GDM1 (cell line): ENCODE measurements at places on chromosomes 16 and 17.

- DNase-seq, result no peak
These were observed 89.5 kb upstream of the BCAR1 start for GRCh38 chr16:75340741-75341491.

- DNase-seq, result no peak
These were observed 159.8 kb upstream of the SDK2 start for GRCh38 chr17:73803964-73804435.

GRCh38 chr16:87037012-87037411, 280.2 kb downstream of the C16orf95 start:
- DNase-seq, result no peak

- DNase-seq, result no peak
These were observed 43.2 kb upstream of the METRNL start for GRCh38 chr17:83036193-83036592.

- DNase-seq, result no peak
These were observed 3.7 kb downstream of the NFE2L1 start for GRCh38 chr17:48051706-48052486.

GRCh38 chr17:27945333-27945616, 52.1 kb upstream of the LYRM9 start:
- no peak for DNase-seq

DNA sequence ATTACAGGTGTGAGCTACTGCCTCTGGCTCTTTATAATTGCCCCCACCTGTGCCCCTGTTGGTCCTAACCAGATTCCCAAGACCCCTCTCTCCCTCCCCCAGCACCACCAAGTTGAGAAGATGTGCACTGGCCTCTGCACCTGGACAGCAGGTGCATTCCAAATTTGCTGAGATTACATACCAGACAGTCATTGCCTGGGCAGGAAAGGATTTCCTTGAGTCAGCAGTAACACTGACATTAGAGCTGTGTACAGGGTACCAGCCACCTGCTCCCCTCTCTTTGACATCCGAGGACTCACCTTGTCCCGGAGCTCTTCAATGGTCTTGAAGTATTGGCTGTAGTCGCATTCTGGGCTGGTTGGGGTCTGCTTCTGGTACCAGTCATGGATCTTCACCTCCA, 659 bp downstream of the KRT15 start:
- no peak for DNase-seq

- no peak for DNase-seq
These were observed 50.8 kb upstream of the KCNJ16 start for GRCh38 chr17:70024253-70024652.

DNA sequence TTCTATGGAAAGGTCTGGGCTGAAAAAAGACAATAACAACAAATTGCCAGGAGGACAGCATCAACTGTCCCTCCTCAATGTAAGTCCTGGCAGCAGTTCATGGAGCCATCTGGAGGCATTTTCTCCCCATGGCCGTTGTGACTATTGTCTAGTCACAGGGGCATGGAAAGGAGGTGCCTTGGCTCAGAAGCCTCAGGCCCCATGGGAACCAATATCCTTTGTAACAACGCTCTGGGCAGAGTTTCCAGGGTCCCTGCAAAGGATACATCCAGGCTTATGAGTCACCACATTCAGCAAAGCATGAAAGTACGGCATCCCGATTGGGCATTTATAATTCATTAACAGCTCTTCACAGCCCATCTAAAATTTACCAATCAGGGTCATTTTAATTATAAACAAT, 85.2 kb downstream of the GLG1 start:
- DNase-seq, result no peak

DNA sequence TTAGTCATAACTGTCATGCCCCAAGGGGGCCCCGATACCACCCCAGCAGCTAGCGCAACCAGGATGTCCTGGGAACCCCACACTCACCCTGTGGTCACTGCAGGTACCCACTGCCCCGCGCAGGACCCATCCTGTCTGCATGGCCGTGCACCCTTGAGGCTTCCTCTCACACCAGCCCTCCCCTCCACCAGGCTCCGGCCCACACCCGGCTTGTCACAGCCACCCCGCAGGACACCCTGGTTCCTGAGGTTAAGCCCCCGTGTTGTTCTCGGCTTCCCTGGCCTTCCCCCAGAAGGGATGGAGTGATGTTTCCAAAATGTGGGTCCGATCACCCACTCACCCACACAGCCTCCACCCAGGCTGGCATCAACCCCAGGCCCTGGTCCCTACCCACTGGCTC, 7.5 kb downstream of the DNASE1L2 start:
- no peak for DNase-seq

DNA sequence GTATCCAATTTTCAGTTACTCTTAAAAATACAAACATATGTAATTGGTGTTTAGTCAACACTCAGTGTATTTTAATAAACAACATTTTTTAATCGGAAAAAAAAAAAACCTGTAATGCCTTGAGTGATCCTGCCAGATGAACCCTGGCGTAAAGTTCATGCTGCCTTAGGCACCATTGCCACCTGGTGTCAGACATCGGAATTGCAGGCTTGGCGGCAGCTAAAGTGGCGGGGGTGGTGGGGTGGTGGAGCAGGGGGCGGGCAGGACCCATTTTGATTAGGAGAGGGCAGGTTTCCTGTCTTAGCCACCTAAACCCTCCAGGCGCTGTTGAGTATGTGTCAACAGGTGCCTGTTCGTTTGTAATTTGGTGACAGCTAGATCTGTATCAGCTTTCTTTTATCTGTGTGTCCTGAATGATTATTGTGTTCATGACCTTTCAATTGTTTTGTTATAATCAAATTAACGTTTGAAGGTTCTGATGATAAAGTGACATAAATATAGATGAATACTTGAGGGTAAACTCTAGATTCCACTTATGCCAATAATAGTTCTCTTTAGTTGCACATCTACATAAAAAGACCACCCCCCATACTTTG, 588.7 kb downstream of the CDH13 start:
- no peak for DNase-seq

- DNase-seq, result no peak
These were observed 673 bp upstream of the CHD9 start for GRCh38 chr16:53053967-53054669.

GRCh38 chr17:73552300-73553048, 91.8 kb downstream of the SDK2 start:
- DNase-seq, result no peak

DNA sequence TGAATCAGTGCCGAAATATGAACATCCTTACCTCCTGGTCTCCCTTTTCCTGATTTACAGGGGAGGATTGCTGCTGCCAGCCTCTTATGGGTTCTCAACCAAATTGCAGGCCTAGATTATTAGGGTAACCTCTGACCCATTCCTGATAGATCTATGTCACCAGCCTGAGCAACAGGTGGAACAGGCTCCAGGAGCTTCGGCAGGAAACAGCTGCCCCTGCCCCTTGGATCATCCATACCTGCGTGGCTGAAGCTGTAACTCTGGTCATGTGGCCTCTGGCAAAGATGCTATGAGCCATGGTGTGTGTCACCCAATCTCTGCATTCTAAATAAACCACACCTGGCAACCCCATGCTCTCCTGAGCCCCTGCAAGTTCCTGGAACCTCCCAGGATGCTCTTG, 18.4 kb upstream of the RBBP6 start:
- no peak for DNase-seq

GRCh38 chr16:14344292-14344691, 273.2 kb downstream of the MRTFB start:
- no peak for DNase-seq

GRCh38 chr17:33039874-33040273, 48.2 kb downstream of the SPACA3 start:
- no peak for DNase-seq

GRCh38 chr16:31331141-31331764, 23.7 kb upstream of the ITGAX start:
- DNase-seq, result no peak

- no peak for DNase-seq
These were observed 609.2 kb downstream of the TOX3 start for GRCh38 chr16:51937771-51938170.

DNA sequence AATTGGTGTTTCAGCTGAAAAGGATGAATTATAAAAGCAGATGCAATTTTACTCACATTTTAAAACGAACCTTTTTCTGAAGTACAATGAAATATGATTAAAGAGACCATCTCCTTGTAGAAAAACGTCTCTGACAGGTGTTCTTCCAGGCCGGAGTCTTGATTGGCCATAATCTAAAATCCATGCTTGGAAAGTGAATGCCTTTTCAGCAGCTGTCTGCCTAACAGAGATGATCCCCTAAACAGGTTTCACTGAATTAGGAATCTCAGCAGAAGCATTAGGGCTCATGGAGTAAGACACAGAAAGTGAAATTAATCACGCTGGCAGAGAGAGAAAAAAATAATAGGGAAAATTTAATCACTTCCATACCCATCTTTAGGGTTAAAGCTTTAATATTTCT, 39.3 kb upstream of the IRX5 start:
- no peak for DNase-seq
